ENCODE measurements at places on chromosomes 3 and 15.

- DNase-seq, result no peak
Measured at GRCh38 chr3:194281306-194281705, 69.8 kb downstream of the CPN2 start.

DNA sequence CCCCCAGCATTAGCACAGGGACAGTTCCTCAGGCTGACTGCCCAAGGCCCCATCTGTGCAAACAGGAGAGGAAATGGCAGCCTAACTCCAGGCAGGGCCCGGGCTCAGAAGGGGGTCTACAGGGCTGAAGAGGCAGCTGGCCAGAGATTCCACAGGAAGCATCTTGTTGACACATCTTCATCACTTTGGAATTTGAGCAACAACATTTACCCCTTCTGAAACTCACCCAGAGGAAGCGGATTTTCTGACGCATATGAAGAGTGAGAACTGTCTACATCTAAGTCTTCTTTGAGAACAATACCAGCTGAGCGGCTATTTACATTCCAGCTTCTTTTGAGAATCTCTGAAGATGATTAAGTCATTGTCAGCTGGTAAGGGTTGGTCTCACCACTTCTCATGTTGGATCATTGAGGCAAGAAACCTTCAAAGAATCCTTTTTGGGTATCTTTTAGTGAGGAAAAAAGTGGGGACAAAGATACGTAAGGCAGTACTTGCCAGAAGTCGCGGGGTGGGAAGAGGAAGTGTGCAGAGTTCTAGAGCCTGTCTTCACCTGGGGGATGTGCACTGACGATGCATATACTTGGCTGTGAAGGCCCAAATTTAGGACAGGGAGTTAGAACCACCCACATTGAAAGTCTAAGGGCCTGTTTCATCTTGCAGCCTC lies 25.4 kb upstream of the SRP14 start:
- no peak for DNase-seq

DNA sequence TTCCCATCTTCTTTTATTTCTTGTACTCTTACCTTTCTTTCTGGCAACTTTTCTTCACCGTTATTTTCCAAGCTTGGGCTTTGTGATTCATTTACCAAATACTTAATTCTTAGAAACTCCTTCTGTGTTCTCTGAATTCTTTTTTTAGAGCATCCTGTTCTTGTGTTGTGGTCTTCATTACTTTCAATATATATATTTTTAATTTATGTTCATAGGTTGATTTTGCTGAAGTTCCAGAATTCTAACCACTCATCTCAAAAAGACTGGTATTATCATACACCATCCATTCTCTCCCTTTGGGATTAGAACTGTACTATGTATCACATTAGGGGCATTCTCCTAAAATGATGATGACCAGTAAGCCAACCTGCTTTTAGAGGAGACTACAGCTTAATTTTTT lies 362.3 kb upstream of the CBLB start:
- DNase-seq, result no peak

DNA sequence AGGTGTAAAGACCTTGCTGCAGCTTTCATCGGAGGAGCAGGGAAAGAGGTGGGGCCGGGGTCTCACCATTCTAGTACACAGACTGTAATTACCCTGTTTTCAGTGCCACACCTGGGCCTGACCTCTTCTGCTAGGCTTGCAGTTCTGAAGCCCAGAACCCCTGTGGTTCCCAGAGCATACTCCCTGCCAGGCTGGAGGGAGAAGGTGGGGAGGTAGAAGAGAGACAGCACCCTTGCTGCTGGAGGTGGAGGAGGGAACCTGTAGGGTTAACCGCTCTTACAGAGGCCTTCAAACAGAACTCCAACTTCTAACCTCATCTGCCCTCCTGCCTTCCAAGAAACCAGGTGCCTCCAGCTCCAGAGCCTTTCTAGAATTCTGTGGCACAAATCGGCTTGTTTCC lies 27.0 kb downstream of the PCOLCE2 start:
- DNase-seq, result no peak
